ENCODE measurements at places on chromosomes 1 and 21.

DNA sequence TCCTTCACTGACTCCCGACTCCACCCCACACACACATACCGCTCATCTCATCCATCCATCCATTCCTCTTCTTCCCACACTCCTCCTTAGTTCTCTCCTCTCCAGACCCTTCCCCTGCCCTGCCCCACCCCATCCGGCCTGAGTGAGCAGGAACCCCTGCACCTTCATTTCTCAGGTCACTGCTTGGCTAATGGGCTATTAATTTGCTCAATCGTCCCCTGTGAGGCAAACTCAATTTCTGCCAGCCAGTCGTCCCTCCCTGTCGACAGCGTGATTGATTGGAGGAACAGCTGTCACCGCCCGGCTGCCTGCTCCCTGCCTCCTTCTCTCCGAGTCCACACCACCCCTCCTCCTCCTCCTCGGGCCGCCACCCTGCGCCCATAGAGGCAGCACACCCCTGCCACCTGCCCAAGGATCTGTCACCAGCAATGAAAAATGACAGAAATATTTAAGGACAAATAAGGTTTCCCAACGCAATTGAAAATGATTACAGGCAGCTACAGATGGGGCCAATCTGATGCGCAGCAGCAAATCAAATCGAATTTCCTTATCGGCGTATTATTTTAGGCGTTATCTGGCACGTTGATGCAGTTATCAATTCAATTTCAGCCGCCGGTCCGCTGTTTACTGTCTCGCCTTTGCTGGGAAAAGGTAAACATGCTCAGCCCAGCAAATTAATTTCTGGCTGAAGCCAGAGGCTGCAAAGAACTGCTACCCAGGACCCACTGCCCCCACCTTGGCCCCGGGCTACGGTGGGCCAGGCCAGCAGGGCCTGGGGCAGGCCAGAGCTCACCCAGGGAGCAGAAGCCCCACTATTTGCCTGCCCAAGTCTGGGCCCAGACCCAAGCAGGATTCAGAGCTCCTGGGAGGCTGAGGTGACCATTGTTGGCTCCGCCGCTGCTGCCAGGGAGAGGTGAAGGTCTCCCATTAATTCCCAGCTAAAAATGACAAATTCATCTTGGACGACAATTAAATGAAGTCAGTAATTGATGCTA lies 71.3 kb downstream of the TMEM53 start:
- no peak overlapping the region for H3K4me3 ChIP-seq
- H3K27me3 ChIP-seq: no peaks in the 10 kb centered on the region
- H3K27ac ChIP-seq: no peak overlapping the region

DNA sequence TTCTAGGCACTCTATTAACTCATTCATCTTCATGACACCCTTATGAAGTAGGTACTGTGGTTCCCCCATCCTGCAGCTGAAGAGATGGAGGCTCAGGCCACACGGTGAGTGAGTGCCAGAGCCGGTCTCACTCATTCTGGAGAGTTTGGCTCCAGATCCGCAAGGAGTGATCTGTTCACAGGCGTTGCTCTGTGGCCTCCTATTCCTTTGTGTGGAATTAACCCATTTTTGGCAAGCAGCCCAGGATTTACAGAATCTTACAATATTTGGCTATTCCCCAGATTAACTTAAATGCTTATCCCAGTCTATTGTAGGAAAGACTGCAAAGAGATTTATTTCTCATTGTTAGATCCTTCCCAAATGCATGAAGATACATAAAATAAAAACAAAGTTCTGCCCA lies 29.6 kb downstream of the KIAA0040 start:
- H3K27me3 ChIP-seq: no peaks in the 10 kb centered on the region
- no peaks in the 10 kb centered on the region for H3K36me3 ChIP-seq
- no peak overlapping the region for H3K27ac ChIP-seq
- H3K4me3 ChIP-seq: no peak overlapping the region
- no peaks in the 10 kb centered on the region for H3K4me1 ChIP-seq
- no peak for DNase-seq

DNA sequence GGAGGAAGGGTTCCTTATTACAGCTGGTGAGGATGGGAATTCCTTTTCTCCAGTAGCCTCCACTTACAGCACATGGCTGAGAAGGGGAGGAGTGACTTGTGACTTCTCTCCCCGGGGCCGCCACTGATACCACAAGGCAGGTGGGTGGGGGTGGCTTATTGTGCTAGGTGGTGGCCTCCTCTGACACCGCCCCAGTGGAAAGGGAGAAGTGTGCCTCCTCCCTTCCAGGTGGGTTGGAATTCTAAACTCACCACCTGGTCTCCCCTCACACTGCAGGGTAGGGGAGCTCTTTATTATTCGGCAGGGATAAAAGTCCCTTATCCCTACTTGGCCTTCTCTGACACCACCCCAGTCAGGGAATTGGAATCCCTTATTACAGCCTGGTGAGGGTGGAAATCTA lies 89.5 kb downstream of the CCDC30 start:
- no peaks in the 10 kb centered on the region for H3K4me1 ChIP-seq
- no peaks in the 10 kb centered on the region for H3K27me3 ChIP-seq
- peak; percentile 2 for DNase-seq
- no peak overlapping the region for H3K27ac ChIP-seq
- no peak overlapping the region for H3K4me3 ChIP-seq
- no peaks in the 10 kb centered on the region for H3K36me3 ChIP-seq

DNA sequence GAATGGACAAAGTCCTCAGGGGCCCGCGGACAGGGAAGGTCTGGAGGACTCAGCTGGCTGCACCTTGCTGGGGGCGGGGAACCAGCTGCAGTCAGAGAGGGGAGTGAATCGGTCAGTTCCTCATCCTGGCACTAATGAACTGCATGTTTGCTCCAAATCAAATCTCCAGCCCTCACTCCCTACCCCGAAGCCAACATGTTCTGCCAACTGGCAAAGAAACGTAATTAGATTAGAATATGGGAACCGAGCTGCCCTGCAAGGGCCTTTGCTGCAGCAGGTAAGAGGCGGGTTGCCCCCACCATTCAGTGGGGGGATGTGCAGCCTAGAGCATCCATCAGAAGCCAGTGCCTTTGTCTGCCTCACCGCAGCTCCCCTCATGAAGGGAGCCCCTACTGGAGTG lies 121.1 kb downstream of the AJAP1 start:
- H3K4me1 ChIP-seq: no peaks in the 10 kb centered on the region
- DNase-seq: no peak
- H3K27me3 ChIP-seq: no peaks in the 10 kb centered on the region
- no peak overlapping the region for H3K4me3 ChIP-seq
- H3K36me3 ChIP-seq: no peaks in the 10 kb centered on the region

GRCh38 chr1:160245434-160245833 lies 16.9 kb downstream of the DCAF8 start:
- H3K4me1 ChIP-seq: no peaks in the 10 kb centered on the region
- no peak overlapping the region for H3K27ac ChIP-seq
- no peaks in the 10 kb centered on the region for H3K27me3 ChIP-seq
- no peaks in the 10 kb centered on the region for H3K36me3 ChIP-seq

- peak; percentile 85 for DNase-seq
- H3K27me3 ChIP-seq: no peaks in the 10 kb centered on the region
- H3K27ac ChIP-seq: no peak overlapping the region
- H3K4me3 ChIP-seq: no peak overlapping the region
- peaks cover 3% of the 10 kb centered on the region for H3K4me1 ChIP-seq
Measured at GRCh38 chr1:26853156-26853555, 9.8 kb upstream of the SFN start.

GRCh38 chr1:197614916-197615692 lies 160.2 kb downstream of the DENND1B start:
- no peaks in the 10 kb centered on the region for H3K36me3 ChIP-seq
- H3K4me1 ChIP-seq: no peaks in the 10 kb centered on the region
- H3K4me3 ChIP-seq: no peak overlapping the region
- H3K27ac ChIP-seq: no peak overlapping the region

DNA sequence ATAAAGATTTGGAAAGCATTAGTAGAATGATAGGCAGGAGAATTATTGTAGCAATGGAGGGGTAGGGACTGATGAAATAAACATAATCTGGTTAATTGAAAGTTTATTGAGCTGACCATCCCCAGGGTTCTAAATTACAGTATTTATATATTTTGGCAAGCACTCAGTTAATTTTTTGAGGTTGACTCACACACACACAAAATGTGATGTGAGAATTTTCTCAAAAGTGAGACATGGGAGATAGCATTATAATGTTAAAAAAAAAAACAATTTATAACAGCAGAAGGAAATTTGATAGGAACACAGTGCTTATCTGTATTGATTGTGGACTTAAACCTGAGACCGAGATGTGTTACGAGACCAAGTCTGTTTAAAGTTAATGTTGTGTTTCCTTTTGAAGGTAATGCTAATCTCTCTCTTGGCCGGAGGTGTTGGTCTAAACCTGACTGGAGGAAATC lies 24.6 kb downstream of the TRIM45 start:
- H3K27ac ChIP-seq: no peak overlapping the region
- H3K4me3 ChIP-seq: no peak overlapping the region
- no peaks in the 10 kb centered on the region for H3K4me1 ChIP-seq
- no peaks in the 10 kb centered on the region for H3K27me3 ChIP-seq
- H3K36me3 ChIP-seq: peaks cover 13% of the 10 kb centered on the region
- DNase-seq: no peak

GRCh38 chr1:18464665-18465050 lies 16.1 kb upstream of the KLHDC7A start:
- no peak overlapping the region for H3K4me3 ChIP-seq
- H3K4me1 ChIP-seq: no peaks in the 10 kb centered on the region
- H3K36me3 ChIP-seq: no peaks in the 10 kb centered on the region
- H3K27ac ChIP-seq: no peak overlapping the region
- H3K27me3 ChIP-seq: no peaks in the 10 kb centered on the region
- DNase-seq: no peak

DNA sequence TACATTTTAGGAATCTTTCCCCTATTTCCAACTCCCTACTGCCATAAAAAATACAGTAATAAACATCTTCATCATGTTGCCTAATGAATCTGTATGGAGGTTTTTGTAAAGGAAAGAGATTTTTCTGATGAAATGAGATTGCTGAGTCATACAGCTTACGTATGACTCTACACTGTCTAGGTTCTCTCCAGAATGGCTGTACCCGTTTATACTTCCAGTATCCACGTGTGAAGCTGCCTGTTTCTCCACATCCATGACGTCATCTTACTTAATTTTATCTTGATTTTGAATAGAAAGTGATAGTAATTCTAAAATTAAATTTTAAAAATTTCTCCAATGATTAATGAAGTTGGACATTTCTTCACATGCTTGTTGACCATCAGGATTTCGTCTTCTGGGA lies 103.7 kb downstream of the COQ8A start:
- peak; percentile 1 for DNase-seq
- no peak overlapping the region for H3K27ac ChIP-seq
- no peaks in the 10 kb centered on the region for H3K36me3 ChIP-seq
- H3K27me3 ChIP-seq: no peaks in the 10 kb centered on the region
- H3K4me1 ChIP-seq: no peaks in the 10 kb centered on the region

DNA sequence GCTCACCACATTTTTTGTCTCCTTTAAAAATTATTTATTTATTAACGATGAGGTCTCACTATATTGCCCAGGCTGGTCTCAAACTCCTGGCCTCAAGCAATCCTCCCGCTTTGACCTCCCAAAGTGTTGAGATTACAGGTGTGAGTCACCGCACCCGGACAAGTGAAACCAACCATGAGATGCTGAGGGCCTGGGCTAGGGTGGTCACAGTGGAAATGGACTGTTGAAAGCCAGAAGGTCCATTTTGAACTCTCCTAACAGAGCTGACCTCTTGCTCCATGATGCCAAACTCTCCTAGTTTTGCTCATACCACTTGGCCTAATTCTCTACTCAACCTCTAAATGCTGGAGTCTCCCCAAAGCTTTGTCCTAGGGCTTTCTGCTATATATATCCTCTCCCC lies 109.1 kb downstream of the SLC45A1 start:
- no peak overlapping the region for H3K4me3 ChIP-seq
- DNase-seq: no peak
- no peaks in the 10 kb centered on the region for H3K27me3 ChIP-seq
- H3K36me3 ChIP-seq: no peaks in the 10 kb centered on the region
- H3K4me1 ChIP-seq: peaks cover 15% of the 10 kb centered on the region
- no peak overlapping the region for H3K27ac ChIP-seq

DNA sequence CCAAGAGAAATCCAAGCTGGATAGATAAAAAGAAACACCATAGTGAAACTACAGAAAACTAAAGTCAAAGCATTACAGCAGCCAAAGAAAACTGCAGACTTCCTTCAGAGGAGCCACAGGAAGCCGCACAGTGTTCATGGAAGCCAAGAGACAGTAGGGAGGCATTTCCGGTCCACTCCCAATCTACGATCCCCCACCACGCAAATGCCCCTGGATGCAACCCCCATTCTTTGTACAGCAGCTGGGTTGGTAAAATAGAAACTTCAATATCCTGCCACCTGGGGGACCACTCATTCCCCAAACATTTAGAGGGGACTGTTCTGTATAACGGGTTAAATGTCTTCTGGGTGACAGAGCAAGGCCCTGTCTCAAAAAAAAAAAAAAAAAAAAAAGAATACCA lies 43.9 kb upstream of the TSPEAR start:
- H3K27ac ChIP-seq: no peak overlapping the region
- H3K4me1 ChIP-seq: peaks cover 4% of the 10 kb centered on the region
- H3K36me3 ChIP-seq: no peaks in the 10 kb centered on the region
- H3K27me3 ChIP-seq: no peaks in the 10 kb centered on the region

- H3K4me3 ChIP-seq: no peak overlapping the region
- no peak overlapping the region for H3K27ac ChIP-seq
- no peaks in the 10 kb centered on the region for H3K4me1 ChIP-seq
- no peak for DNase-seq
Measured at GRCh38 chr21:41410767-41411448, 15.1 kb upstream of the MX1 start.

DNA sequence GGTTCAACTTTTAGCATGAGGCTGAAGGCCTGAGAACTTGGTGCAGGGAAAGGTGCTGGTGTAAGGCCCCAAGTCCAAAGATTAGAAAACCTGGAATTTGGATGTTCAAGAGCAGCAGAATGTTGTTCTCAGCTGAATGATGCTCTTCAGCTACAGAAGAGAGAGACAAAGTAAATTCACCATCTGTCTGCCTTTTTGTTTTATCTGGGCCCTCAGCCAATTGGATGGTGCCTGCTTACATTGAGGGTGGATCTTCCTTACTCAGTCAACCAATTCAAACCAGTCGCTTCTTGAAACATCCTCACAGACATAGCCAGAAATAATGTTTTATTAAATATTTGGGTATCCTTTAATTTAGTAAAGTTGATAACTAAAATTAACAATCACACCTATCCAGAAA lies 748.2 kb upstream of the ADAMTS5 start:
- H3K4me3 ChIP-seq: no peak overlapping the region
- H3K4me1 ChIP-seq: no peaks in the 10 kb centered on the region
- no peak for DNase-seq
- no peaks in the 10 kb centered on the region for H3K36me3 ChIP-seq

GRCh38 chr1:119984771-119985170 lies 84.7 kb downstream of the NOTCH2 start:
- H3K4me3 ChIP-seq: no peak overlapping the region
- no peaks in the 10 kb centered on the region for H3K36me3 ChIP-seq
- no peaks in the 10 kb centered on the region for H3K27me3 ChIP-seq
- no peak overlapping the region for H3K27ac ChIP-seq
- DNase-seq: peak; percentile 22

DNA sequence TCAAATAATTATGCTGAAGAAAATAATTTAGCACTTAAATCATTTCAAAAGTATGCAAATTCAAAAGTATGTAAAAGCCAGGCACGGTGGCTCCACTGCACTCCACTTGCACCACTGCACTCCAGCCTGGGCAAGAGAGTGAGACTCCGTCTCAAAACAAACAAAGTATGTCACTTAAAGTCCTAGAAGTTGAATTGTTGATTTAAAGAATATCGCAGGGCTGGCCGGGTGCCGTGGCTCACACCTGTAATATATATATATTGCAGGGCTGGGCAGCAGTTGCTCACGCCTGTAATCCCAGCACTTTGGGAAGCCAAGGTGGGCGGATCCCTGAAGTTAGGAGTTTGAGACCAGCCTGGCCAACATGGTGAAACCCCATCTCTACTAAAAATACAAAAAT lies 8.8 kb upstream of the SETDB1 start:
- no peak overlapping the region for H3K4me3 ChIP-seq
- DNase-seq: no peak
- H3K4me1 ChIP-seq: peaks cover 2% of the 10 kb centered on the region
- H3K27me3 ChIP-seq: no peaks in the 10 kb centered on the region
- H3K27ac ChIP-seq: no peak overlapping the region
